PC-3 (cell line): ENCODE measurements at places on chromosomes 13 and 19.

DNA sequence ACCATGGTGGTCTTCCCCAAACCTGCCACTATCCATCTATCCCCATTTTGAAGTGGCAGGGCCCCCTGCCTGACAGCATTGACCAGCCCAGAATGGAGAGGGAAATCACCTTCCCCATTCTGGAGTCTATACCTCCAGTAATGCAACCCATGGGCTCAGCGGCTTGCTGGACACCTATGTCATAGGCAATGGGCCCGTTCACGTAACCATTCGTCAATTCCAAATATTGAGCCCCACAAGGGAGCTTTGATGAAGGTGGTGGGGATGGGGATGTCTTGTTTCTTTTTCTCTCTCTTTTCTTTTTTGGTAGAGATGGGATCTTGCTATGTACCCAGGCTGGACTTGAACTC, 63.1 kb downstream of the AP1M1 start:
- DNase-seq, result no peak

DNA sequence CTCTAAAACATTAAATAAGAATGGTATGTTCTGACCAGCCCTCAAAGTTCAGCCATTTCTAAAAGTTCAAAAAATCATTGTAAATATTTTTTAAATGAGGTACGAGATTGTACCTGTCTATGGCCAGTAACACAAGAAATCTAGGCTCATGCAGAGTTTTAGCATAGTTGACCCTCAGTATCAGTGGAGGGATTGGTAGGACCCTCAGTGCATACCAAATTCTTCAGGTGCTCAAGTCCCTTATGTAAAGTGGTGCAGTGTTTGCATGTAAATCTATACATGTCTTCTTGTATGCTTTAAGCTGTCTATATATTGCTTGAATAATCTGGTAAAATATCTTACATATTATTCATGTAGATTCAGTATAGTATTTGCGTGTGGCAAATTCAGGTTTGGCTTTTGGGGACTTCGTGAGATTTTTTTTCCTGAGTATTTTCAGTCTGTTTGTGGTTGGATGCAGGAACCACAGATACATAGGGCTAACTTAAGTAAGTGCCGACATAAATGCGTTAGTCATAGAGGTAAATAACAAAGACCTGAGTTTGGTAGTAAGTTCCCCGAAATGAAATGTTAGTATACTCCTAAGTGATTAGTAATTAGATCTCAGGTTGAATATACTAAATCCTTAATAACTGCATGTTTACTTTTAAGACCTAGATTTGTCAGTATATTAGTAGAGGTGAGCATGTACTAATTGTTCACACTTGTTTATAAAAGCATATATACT, 7.8 kb downstream of the MIR17HG start:
- DNase-seq, result no peak

- no peak for DNase-seq
Measured at GRCh38 chr19:45170146-45171106, 7.6 kb downstream of the TRAPPC6A start.

DNA sequence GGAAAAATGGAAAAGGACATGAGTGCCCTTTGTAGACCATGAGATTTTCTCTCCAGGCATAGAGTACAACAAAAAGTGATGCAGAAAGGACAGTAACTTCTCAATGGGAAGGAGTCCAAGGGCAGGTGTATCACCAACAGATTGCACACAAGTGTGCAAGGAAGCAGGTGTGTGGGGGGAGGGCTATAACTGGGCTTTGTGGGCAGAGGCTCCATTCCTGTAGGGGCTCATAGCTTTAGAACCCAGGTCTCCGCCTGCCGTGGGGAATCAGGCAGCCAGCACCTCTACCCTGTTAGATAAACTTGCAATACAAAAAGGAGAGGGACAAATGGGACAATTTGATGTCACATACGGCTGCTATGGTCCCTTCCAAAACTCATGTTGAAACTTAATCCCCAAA, 119.8 kb downstream of the MIPEP start:
- DNase-seq, result no peak

GRCh38 chr19:317710-318508, 26.7 kb downstream of the MIER2 start:
- no peak for DNase-seq

- DNase-seq, result no peak
Measured at GRCh38 chr19:34725400-34725799, 8.6 kb upstream of the ZNF181 start.

DNA sequence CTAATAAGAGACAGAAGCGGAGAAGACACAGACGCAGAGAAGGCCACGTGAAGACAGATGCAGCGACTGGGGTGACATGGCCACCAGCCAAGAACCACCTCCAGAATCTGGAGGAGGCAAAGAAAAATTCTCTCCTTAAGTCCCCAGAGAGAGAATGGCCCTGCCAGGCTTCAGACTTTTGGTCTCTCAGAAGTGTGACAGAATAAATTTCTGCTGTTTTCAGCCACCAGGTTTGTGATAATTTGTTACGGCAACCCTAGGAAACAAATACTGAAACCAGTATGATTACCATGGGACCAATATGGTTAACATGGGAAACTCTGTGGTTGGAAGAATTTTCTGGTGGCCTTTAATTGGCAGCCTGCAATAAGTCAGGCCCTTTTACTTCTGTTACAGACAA, 63.9 kb upstream of the DOCK9 start:
- no peak for DNase-seq

DNA sequence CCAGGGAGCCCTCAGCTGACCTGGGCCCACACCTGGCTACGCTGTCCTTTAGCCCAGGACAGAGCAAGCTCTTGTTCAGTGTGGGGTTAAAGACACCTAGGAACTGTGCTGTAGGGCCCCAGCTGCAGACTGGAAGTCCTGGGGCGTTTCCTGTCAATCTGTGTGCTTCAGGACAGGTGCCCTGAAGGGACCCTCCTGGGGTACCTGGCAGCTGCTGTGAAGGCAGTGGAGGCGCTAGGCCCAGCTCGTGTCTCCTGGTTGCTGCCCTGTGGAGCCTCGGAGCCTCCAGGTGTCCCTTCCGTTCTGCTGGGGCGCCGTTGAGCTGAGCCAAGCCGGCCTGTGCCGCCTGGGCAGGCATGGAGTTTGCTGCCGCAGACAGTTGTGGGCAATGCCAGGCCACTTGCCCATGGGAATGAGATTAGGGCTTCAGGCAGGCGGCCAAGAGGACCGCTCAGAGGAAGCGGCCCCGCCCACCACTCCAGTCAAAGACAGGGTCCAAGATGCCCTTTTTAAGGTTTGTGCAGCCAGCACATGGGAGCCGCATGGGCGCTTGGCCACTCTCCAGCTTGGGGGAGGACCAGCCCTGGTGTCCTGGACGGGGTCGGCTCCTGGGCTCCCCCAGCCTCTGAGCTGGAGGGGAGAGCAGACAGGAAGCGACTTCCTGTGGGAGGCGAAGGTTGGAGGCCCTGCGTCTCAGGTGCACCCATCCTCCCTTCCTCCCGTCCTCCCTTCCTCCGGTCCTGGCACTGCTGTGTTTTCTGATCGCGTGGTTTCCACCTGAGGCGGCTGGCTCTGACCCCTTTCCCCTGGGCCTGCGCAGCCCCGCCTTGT, 4.0 kb downstream of the PTBP1 start:
- DNase-seq, result peak; percentile 22

DNA sequence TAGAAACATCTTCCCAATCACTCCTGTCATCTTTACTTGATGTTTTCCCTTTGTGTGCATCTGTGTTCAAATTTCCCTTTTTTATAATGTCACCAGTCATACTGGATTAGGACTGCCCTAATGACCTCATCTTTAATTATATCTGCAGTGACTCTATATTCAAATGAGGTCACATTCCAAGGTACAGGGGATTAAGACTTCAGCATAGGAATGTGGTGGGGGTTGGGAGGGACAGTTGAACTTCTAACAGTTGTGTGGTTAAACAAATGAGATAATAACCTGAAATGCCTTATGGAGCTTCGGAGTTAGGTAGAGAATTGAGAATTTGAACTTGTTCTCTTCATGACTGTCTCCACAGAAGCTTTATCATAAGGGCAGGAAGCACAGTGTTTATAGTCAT, 23.0 kb downstream of the PAN3 start:
- no peak for DNase-seq

GRCh38 chr13:100231176-100231575, 142.3 kb downstream of the PCCA start:
- no peak for DNase-seq

DNA sequence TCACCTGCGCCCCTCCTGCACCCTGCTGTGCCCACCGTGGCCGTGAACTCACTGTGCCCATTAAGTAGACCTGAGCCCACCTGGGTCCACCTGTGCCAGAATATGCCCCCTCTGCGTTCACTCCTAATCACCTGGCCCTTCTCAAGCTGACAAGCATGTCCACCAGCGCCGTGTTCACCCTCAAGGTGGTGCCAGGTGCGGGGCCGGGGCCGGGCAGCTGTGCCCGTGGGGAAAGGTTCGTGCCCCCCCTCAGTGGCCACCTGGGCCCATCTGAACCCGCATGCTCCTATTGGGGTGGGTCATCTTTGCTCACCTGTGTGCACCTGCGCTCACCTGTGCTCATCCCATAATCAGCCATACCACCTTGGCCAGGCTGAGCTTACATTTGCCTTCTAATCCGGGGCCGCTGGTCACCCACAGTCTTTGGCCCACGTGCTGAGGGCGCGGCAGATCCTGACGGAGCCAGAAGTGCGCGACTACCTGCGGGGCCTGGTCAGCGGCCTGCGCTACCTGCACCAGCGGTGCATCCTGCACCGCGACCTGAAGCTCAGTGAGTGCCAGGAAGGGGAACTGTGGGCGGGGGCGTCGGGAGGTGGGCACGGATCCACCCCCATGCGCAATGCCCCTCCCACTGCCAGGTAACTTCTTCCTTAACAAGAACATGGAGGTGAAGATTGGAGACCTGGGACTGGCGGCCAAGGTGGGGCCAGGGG, 2.3 kb downstream of the PLK5 start:
- no peak for DNase-seq

DNA sequence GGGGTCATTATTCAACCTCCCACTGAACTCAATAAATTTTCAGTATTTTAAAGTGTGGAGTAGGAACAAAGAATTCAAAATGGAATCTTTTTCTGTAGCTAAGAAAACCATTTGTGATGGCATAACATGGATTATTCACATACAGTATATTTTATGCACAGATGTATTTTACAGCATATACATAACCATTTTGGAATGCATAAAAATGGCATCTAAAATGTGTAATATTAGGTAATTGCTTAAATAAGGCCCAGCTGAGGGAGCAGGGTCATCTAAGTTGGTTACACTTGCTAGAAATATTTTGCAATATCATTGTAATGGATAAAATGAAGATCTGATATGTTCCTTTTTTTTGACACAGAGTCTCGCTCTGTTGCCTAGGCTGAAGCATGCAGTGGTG, 146.9 kb downstream of the LMO7 start:
- no peak for DNase-seq

- DNase-seq, result peak; percentile 29
Measured at GRCh38 chr19:5504114-5504513, 48.9 kb downstream of the ZNRF4 start.

DNA sequence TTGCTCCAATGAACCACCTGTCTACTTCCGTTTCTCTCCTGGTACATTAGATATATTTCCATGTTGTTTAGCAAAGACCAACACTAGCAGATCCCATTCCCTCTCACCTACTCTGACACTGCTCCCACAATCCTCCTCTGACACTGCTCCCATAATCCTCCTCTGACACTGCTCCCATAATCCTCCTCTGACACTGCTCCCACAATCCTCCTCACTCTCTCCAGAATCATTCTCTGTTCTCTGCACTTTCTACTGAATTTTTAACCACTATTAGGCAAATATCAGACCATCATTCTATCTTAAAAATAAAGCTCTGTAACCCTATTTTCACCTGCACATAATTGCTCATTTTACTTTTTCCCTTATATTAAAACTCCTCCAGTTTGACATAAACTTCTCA, 578.5 kb upstream of the PCDH20 start:
- DNase-seq, result no peak

- DNase-seq, result peak; percentile 68
Measured at GRCh38 chr13:89066868-89067466, 1395.8 kb downstream of the SLITRK5 start.

GRCh38 chr13:111335298-111335697, 14.9 kb downstream of the TEX29 start:
- no peak for DNase-seq

GRCh38 chr13:84446972-84447639, 564.8 kb upstream of the SLITRK1 start:
- DNase-seq, result no peak
